Effector memory CD4-positive, alpha-beta T cell (primary cell): ENCODE measurements at places on chromosomes 5 and 9.
A peak's percentile ranks its signal among the peaks of the same experiment; 100 is the strongest.

DNA sequence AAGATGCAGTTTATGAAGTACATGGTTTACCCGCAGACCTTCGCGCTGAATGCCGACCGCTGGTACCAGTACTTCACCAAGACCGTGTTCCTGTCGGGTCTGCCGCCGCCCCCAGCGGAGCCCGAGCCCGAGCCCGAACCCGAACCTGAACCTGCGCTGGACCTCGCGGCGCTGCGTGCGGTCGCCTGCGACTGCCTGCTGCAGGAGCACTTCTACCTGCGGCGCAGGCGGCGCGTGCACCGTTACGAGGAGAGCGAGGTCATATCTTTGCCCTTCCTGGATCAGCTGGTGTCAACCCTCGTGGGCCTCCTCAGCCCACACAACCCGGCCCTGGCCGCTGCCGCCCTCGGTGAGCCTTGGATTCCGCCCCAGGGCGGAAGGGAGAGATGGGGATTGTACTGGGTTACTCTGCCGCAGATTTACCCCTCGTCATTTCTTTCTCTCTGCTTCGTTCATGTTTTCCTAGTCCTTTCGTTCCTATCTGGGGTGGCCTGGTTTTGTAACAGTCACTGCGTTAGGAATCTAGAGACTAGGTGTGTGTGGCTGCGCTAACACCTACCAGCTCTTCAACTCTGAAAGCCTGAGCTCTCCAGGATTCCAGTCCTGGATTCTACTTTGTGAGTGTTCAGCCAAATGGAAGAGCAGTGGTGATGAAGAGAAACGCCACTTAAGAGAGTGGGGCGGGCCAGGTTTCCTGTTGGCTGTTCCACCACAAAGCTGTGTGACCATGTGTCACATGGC is 638 bp downstream of the MRPS30 start:
- DNase-seq: peak; percentile 25

DNA sequence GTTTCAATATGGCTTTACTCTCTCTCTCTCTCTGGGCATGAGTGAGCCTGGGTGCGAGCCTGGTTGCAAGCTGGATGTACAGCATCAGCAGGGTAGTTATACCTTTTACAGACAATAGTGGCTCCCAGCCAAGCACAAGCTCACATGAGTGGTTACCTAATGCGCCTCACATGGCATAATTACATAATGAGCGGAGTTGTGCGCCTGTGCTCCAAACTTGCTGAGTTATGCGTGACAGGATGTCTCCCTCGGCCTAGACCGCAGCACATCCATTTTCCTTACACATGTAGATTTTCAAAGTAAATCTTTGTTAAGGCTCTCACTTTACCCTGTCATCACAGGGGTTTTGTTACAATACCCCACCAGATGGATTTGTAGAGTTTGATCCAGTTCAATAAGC is 233.5 kb upstream of the WWC1 start:
- no peak for DNase-seq

DNA sequence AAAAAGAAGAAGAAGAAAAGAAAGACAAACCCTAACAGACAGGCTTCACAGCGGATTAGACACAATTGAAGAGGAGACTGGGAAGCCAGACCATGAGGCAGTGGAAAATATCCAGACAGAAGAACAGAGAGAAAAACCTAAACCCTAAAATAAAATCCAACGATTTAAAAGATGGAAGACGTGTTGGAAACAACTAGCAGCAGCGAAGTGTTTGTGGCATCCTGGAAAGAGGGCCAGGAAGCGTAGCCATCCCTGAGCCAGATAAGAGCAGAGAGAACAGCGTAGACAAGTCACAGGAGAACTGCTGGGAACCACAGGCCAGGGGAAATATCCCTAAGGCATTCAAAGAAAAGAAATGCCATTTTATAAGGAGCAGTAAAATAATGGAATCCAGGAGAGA is 39.7 kb upstream of the NKD2 start:
- DNase-seq: no peak

DNA sequence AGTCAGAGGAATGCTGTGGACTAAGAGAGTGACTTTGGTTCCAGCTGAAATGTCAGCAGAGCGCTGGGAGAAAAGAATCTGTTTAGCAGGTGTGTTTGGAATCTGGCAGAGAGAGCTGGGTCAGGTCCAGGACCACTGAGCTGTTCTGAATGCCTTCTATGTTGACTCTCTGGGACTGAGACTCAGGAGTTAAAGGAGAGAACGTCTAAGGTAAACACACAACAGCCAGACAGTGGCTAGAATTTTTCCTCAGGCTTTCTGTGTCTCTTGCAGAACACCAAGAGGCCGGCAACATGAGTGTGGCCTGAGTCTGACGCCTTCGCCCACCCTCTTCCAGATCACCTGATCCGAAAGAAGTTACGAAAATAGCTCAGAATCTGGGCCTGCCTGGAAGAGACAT is 107.2 kb upstream of the ZNF462 start:
- no peak for DNase-seq

DNA sequence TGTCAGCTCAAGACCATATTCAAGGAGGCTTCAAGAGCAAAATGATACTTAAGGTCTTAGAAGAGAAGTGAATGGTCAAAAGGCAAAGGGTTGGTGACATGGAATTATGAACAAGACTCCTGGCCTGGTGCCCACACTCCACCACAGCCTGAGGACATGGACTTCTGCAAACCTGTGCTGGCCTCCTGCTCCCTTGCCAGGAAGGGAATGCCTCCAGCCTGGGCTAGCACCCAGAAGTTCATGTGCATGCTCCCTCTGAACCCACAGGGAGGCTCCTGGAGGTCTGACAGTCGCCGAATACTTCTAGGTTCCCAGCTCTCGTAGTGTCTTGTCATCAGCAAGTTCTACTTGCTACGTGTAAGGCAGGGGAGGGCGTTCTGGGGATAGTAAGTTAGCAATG is 156.7 kb downstream of the FSTL4 start:
- DNase-seq: no peak

- no peak for DNase-seq
Observed at GRCh38 chr5:178808886-178809285, 50.9 kb upstream of the ZNF354B start.

- no peak for DNase-seq
Observed at GRCh38 chr5:1480217-1480616, 35.0 kb upstream of the SLC6A3 start.

GRCh38 chr9:130583271-130583670 is 3.9 kb downstream of the FUBP3 start:
- no peak for DNase-seq

- no peak for DNase-seq
Observed at GRCh38 chr5:60887746-60888145, 43.7 kb upstream of the ELOVL7 start.

- no peak for DNase-seq
Observed at GRCh38 chr9:128421482-128421996, 882 bp downstream of the CERCAM start.

DNA sequence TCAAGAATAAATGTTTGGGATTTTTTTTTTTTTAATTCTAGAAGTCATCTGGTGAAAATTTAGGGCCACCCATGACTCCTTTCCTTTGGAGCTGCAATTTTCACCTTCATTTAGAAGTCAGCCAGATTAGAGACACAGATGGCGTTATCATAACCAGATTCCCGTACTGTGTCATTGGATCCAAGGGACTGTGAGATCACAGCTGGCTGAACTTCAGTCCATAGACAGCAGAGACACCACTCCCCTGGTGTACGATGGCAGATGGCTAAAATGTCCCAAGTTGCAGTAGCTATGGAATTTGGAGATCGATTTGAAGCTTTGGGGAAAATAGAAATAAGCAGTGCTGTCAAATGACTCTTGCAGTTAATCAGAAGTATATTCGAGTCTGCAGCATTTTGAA is 216.3 kb downstream of the RFK start:
- no peak for DNase-seq

DNA sequence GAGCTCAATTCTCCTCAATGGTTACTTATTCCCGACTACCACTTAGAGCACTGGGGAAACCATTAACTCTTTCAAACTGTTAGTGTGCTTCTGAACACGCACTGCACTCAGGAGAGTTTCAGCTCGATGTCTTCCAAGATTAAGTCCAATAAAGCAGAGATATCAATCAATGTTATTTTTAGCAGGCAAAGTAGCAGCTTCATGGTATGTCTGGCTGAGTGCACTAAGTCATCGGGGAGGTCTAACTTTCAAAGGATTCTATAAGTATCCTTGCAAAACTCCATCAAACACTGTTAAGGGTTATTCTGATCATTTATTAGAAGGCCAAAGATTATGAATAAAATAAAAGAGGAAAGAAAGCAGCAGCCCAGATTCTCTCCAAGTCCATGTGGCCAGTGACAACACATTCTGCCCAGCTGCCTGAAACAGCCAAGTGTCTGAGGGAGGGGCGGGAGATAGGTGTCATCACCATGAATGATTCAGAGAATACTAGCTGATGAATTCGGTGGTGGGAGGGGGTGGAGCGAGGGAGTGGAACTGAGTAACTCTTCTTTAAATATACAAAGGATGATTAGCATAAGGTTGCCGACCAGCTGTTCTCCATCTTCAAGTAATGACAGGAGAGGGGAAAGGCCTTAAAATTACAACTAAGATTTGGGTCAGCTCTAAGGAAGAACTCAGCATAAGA is 21.3 kb downstream of the NREP start:
- no peak for DNase-seq

- no peak for DNase-seq
Observed at GRCh38 chr9:2213830-2214468, 198.8 kb downstream of the SMARCA2 start.

GRCh38 chr5:57028161-57028560 is 76.2 kb upstream of the MIER3 start:
- DNase-seq: no peak

DNA sequence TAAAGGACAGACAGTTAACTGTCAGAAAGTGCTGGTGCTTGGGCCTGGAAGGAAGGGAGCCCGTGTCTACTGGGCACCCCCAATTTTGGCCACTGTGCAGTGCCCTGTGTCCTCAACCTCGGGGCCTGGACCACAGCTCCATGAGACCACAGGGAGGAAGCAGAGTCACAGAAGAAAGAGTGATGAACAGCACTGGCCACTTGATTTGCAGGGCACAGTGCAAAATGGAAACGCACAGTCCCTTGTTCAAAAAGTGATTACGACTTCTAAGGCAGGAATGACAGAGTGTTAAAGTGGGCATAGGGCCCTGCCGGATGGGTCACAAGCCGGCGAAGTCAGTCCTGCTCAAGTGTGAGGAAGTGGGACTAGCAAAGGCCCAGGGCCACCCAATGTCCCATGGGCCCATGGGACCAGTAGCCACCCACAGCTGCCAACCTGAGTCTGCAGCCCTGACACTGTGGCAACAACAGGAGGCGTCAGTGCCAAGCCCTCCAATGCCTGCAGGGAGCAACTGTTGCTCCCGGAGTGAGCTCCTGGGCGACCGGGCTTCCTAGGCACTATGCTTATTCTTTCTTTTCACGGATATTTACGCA is 85.4 kb downstream of the ADAMTS2 start:
- no peak for DNase-seq
